ENCODE measurements at places on chromosomes 11 and 22. TPM values are rescaled to one million over a fixed set of nuclear protein-coding genes. Genes with fewer than 3 reads are reported as not detected.

DNA sequence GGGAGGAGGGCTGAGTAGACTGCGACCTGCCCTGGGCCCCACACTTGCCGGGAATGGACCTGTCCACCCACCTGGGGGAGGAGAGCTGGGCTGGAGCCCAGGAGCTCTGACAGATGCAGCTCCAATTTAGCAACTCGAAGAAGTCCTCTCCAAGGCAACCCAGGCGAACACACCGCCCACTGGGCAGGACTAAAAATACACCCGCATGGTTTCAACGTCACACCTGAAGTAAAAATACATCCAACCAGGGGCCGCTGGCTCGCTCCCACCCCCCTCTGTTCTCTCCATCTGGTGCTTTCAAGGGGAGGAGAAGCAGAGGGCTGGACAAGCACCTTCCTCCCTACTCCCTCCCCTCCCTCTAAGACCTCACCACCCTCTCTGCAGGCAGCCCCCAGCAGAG, 119.9 kb downstream of the FEZ1 start:
- peak; percentile 46 for DNase-seq

GRCh38 chr11:32414925-32415324, 20.4 kb downstream of the WT1 start:
- DNase-seq: no peak

- DNase-seq: no peak
Measured at GRCh38 chr11:77619576-77620198, 17.9 kb downstream of the CLNS1A start.

DNA sequence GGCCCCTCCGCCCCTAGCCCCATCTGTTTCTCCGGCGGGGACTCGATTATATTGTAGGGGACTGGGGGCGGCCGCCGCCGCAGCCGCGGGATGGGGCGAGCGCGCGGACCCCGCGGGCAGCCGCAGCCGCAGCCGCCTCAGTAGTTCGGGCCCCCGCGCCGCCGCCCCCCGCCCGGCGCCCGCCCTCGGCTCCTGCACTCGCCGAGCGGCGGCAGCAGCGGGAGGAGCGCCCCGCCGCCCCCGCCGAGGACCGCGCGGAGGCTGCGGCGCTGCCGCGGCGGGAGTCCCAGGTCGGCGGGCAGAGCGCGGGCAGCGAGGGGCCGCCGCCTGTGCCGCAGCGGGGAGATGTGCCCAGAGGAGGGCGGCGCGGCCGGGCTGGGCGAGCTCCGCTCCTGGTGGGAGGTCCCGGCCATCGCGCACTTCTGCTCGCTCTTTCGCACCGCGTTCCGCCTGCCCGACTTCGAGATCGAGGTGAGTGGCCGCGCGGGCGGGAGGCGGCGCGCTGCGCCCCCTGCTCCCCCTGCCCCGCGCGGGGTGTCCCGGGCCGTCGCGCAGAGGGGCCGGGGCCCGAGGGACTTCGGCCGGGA, at the start of gene CECR2:
TSS of gene CECR2 (plus strand) at position 22 of the 587 bp plus-strand sequence. CDS start at position 346, 324 bp downstream.
- DNase-seq: peak; percentile 90

- DNase-seq: no peak
Measured at GRCh38 chr22:17257121-17258001, 38.1 kb upstream of the ADA2 start.

DNA sequence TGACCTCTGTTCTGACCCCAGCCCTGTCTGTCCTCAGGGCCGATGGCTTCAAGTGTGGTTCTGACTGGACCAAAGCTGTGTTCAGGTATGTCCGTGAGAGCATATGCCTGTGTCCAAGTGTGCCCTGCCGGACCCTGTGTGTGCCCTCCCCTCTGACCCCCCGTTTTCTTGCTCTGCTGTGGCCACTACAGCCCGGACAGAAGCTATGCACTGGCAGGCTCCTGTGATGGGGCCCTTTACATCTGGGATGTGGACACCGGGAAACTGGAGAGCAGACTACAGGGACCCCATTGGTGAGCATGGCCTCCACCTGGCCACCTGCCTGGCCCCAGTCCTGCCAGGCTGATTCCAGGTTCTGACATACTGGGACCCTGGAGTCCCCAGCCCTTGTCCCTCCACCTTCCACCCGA, 14.5 kb downstream of the ATG16L2 start:
- no peak for DNase-seq

DNA sequence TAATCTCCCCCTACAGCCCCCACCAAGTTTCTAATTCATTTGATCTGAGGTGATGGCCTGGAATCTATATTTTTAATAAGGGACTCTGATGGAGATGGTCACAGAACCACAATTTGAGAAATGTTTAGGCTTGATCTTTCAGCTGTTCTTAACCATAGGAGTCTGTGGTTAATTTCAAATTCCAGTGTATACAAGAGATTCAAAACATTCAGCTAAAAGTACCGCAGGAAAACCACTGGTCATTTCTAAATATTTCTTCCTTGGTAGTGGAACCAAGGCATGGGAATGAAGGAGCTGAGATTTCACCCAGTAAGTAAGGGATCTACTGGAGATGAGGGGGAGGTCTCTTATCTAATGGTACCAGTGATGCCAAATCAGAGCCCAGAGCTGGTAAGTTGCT, 18.3 kb upstream of the GALNT18 start:
- DNase-seq: no peak

DNA sequence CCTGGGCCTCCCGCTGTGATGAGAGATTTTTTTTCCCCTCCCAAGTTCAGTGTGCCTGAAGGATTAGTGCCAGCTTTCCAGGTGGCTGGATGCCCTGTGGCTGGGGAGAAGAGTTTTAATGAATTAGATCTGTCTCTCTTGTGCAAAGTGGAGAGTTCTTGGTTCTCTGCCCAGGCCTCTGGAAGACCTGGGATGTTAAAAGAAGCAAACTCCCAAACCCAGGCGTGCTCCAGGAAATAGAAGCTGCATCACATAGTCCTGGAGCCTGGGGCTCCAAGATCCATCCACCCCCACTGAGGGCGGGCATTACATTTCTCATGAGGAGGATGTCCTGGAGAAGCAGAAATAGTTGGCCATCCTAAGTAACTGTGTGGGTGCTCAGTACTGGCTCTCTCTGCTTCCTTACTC, 30.6 kb downstream of the SDHAF2 start:
- no peak for DNase-seq

DNA sequence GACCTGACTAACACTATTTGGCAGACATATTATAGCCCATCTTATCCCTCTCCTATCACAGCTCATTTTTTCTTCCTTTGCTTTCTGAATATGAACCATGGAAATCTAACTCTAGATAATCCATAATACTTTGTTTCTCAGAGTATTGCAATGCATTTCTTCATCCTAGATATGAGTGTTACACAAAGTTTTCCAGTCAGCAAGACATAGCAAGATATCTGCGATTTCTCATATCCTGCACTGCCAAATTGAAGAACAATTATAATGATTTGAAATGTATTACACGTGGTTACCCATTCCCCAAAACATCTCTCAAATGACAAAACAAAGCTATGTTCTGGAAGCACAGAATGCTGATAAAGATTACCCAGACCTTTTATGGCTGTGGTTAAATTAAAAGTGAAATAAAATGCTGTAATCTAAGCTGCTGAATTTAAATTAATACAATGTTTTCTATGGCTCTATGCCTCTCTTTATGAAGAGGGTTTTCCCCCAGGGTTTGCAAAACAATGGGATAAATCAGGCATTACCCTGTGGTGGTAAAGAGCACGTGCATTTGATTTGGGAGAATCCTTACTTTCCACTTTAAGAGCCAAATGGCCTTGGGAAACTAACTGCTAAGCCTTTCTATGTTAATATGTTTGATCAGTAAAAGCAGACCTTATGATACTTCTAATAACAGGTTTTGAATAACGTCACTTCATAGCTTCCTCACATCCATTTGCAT, 1291.0 kb upstream of the CNTN5 start:
- DNase-seq: no peak

The ART1 gene
- 0.61 TPM for total RNA-seq

The SLC22A6 gene
- total RNA-seq: not detected
